ENCODE measurements at places on chromosomes 4 and X. TPM values are rescaled to one million over a fixed set of nuclear protein-coding genes. Genes with fewer than 3 reads are reported as not detected.

DNA sequence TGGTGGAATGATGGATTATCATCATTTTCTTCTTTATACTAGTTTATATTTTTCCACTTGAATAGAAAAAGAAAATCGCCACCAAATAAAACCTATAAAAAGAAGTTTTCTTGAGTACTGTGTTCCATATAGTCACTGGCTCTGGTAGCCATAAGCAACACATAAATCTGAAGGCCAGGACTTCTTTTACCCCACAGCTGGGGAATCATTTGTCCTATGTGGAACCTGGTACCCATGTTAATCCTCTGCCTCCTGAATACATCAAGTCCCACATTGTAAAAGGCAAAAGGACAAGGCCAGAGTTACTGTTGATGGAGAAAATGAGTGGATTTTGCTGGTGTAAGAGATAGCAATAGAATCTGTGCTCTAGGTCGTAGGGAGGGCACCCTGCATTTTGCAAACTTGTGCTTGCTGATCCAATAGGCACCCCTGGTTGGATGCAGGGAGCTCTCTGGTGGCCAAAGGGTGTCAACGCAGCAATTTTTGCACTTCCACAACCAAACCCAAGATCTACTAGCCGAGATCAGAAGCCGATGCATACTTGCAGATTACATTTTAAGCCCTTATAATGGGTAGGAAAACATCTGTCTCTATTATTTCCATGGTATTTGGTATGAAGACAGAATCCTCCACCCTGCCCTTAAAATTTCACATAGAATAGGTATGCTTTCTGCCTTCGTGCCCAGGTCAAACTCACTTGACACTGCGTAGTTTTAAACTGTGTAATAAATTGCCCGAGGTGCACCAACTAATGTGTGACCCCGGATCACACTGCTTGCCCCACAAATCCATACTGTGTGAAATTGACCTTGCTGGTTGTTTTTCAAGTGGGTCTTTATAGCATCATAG lies 146.2 kb upstream of the SCML1 start:
- peak; percentile 49 for DNase-seq

GRCh38 chrX:51694254-51694653 lies 11.6 kb upstream of the CENPVL2 start:
- DNase-seq: no peak

DNA sequence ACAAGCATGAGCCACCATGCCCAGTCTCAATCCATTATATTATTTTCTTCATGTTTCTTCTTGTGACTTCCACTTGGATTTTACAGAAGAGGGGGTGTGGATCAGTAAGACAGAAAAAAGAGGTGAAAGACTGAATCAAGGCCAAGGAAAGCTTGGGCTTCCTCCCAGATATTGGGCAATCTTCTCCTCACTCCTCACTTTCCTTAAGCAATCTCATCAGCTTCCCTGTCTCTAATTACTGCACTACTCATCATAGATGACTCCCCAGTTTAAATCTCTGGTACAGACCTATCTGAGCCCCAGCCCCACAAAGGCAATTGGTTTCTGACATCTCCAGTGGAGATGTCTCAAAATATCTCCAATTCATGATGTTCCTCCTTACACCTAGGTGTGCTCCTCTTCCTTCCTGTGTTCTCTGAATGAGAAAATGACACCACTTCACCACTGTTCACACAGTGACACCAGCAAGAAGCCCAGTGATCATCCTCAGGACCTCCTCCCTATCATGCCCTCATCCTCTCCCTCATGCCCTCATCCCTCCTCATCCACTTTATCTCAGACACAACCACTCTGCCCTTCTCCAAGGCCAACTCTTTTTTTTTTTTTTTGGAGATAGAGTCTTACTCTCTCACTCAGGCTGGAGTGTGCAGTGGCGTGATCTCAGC lies 44.8 kb upstream of the HERC6 start:
- DNase-seq: no peak

- DNase-seq: no peak
Observed at GRCh38 chr4:55549888-55550287, 3.2 kb upstream of the CLOCK start.

- no peak for DNase-seq
Observed at GRCh38 chr4:151455212-151455611, 46.2 kb downstream of the FHIP1A start.

Gene MAGEB2
- total RNA-seq: not detected

Gene FNIP2
- total RNA-seq: 50.7 TPM

Gene NAP1L2
- 5.9 TPM for total RNA-seq

Gene HPGDS
- total RNA-seq: 3.5 TPM

Measured in left ventricle myocardium superior (tissue), 1 donor.